ENCODE measurements at places on chromosomes 3 and 15. TPM values are rescaled to one million over a fixed set of nuclear protein-coding genes. Genes with fewer than 3 reads are reported as not detected.

Gene MSL2
- 38.4 TPM for total RNA-seq

Gene UBE3A
- total RNA-seq: 108 TPM

Gene STAC
- total RNA-seq: 3.0 TPM

Gene MAP2K5
- total RNA-seq: 15.0 TPM

Gene NR1I2
- not detected for total RNA-seq

Gene COLQ
- total RNA-seq: 0.61 TPM

Gene GP9
- not detected for total RNA-seq

Gene PLA2G4E
- not detected for total RNA-seq

Gene INKA1
- total RNA-seq: 1.2 TPM

- H3K4me1 ChIP-seq: no peaks in the 10 kb centered on the region
- no peaks in the 10 kb centered on the region for H3K27me3 ChIP-seq
- H3K27ac ChIP-seq: no peak overlapping the region
- no peak overlapping the region for H3K4me3 ChIP-seq
Measured at GRCh38 chr3:113844622-113845222, 6.1 kb downstream of the GRAMD1C start.

GRCh38 chr3:39124876-39125840 lies 17.7 kb downstream of the TTC21A start:
- H3K36me3 ChIP-seq: no peaks in the 10 kb centered on the region
- H3K4me3 ChIP-seq: no peak overlapping the region
- no peaks in the 10 kb centered on the region for H3K27me3 ChIP-seq
- DNase-seq: peak; percentile 61

GRCh38 chr3:25503898-25504301 lies 75.8 kb downstream of the RARB start:
- H3K4me3 ChIP-seq: no peak overlapping the region
- no peaks in the 10 kb centered on the region for H3K36me3 ChIP-seq
- H3K4me1 ChIP-seq: no peaks in the 10 kb centered on the region
- H3K27ac ChIP-seq: no peak overlapping the region

DNA sequence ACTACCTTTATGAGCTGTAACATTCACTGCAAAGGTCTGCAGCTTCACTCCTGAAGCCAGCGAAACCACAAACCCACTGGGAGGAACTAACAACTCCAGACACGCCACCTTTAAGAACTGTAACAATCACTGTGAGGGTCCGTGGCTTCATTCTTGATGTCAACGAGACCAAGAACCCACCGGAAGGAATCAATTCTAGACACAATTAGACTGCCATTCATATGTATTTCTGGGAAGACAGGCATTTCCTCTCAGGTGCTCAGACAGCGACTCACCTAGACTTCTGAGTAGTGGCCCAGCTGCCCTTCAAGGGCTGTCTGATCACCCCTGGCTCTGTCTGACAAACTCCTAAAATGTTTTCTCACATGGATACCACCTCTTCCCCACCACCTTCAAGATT lies 506.8 kb downstream of the PDCD6IP start:
- no peak for DNase-seq
- no peak overlapping the region for H3K27ac ChIP-seq
- H3K27me3 ChIP-seq: peaks cover 2% of the 10 kb centered on the region

GRCh38 chr3:154177406-154177805 lies 56.2 kb downstream of the ARHGEF26 start:
- H3K4me3 ChIP-seq: no peak overlapping the region
- no peaks in the 10 kb centered on the region for H3K36me3 ChIP-seq
- H3K27ac ChIP-seq: no peak overlapping the region
- H3K27me3 ChIP-seq: no peaks in the 10 kb centered on the region

GRCh38 chr3:153925841-153926514 lies 195.2 kb upstream of the ARHGEF26 start:
- H3K4me3 ChIP-seq: no peak overlapping the region
- no peaks in the 10 kb centered on the region for H3K4me1 ChIP-seq
- no peaks in the 10 kb centered on the region for H3K36me3 ChIP-seq
- H3K27me3 ChIP-seq: no peaks in the 10 kb centered on the region
- DNase-seq: no peak

GRCh38 chr15:51255533-51255932 lies 82.9 kb downstream of the CYP19A1 start:
- no peak for DNase-seq
- no peak overlapping the region for H3K27ac ChIP-seq
- H3K36me3 ChIP-seq: no peaks in the 10 kb centered on the region
- no peaks in the 10 kb centered on the region for H3K4me1 ChIP-seq
- no peaks in the 10 kb centered on the region for H3K27me3 ChIP-seq
- H3K4me3 ChIP-seq: no peak overlapping the region

DNA sequence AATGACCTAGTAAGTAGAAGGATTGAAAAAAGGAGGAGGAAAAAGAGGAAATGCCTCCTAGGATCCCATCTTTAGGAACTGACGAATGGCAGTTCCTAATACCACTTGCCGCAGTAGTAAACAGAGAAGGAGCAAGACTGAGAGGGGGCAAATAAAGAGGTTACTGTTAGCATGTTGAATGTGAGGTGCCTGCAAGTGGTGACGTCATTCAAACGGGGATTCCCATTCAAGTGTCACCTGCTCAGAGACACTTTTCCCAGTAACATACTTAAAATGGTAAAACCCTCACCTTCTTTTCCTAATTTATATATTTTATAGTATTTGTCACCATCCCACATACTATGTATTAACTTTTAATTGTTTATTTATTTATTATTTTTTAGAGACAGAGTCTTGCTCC lies 178.9 kb downstream of the IL5RA start:
- no peaks in the 10 kb centered on the region for H3K4me1 ChIP-seq
- H3K4me3 ChIP-seq: no peak overlapping the region
- no peak overlapping the region for H3K27ac ChIP-seq

DNA sequence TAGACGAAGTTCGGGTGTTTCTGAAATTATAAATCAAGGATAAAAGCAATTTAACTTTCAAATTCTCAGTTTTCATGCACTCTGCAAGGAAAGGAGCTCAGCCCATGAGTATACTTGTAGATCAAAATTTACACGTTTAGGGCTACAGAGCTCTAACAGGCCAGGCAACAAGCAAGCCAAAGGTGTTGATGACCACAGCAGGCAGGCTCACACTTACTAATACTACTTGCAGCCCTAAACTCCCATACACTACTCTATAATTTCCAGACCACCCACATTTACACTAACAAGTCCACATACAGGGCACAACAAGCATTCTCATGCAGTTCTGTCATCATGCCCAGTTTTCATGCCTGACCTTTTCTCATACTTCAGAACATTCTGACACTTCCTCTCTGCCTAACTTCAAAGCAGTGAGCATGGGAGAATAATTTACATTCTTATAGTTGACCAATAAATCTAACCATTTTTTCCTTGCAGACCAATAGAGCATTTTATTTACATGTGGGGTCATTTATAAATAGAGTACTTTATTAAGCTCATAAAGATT lies 124.7 kb upstream of the FRMD4B start:
- no peaks in the 10 kb centered on the region for H3K27me3 ChIP-seq
- H3K4me3 ChIP-seq: no peak overlapping the region
- no peak overlapping the region for H3K27ac ChIP-seq
- H3K4me1 ChIP-seq: no peaks in the 10 kb centered on the region
- H3K36me3 ChIP-seq: peaks cover 5% of the 10 kb centered on the region
- DNase-seq: no peak

DNA sequence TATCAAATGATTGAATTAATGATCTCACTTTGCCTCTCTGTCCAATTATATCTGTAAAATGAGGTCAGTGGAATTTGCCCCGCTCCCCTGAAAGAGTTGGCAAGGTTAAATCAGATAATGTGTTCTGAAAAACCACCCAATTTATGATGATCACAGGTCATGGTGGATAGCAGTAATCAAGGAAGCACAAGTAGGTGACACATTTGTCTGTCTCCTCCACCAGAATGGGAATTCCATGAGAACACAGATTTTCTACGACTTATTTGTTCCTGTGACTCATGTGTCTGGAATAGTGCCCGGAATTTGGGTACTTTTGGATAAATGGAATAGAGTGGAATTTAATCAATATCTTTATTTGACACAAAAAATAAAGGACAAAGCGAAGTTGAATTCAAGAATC lies 220.9 kb upstream of the SUCLG2 start:
- no peak overlapping the region for H3K27ac ChIP-seq
- DNase-seq: no peak
- no peaks in the 10 kb centered on the region for H3K4me1 ChIP-seq
- H3K4me3 ChIP-seq: no peak overlapping the region
- H3K36me3 ChIP-seq: no peaks in the 10 kb centered on the region

- H3K27ac ChIP-seq: no peak overlapping the region
- H3K4me1 ChIP-seq: no peaks in the 10 kb centered on the region
- H3K36me3 ChIP-seq: peaks cover 55% of the 10 kb centered on the region
- H3K27me3 ChIP-seq: no peaks in the 10 kb centered on the region
Measured at GRCh38 chr15:74928771-74929198, 9.1 kb downstream of the COX5A start.

DNA sequence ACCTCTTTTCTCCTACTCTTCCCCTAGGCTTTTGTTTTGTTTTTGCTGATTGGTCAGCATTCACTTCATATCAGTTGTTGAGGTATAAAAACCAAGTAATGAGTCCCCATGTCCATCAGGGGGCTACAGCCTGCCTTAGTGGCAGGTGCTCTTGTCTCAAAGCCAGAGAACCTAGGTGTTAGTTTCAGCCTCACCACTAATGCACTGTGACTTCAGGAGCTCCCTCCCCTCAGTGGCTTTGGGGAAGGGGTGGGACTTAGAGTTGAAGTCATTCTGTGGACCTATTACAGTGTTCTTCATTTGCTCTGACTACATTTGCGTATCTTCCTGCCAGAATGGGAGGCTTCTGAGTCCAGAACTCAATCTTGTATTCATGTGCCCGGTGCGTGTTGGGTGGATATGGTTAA lies 41.6 kb downstream of the NR2C2 start:
- no peak overlapping the region for H3K27ac ChIP-seq
- DNase-seq: peak; percentile 70
- peaks cover 3% of the 10 kb centered on the region for H3K4me1 ChIP-seq

- peak; percentile 31 for DNase-seq
- H3K4me3 ChIP-seq: no peak overlapping the region
- H3K27me3 ChIP-seq: no peaks in the 10 kb centered on the region
- H3K27ac ChIP-seq: no peak overlapping the region
Measured at GRCh38 chr15:87032295-87032694, 952.6 kb downstream of the AGBL1 start.

DNA sequence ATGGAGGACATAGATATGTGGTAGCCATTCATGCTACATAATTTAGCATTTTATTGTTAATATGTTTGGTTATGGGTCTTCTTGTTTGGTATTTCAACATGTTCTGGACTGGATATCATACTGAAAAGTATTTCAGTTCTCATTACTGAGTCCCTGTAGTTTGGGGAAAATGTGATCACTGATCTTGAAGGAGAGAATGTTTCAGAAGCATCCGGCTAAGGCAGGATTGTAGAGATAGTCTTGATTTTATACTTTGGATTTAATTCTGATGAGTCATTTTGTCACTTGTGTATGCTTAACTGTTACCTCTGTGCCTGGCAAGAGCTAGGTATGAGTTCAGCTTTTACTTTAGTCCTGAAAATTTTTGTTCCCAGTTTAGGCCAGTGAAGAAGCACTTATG lies 7.1 kb downstream of the CHD2 start:
- H3K36me3 ChIP-seq: peaks cover 51% of the 10 kb centered on the region
- DNase-seq: no peak
- H3K27me3 ChIP-seq: no peaks in the 10 kb centered on the region
- no peak overlapping the region for H3K27ac ChIP-seq

DNA sequence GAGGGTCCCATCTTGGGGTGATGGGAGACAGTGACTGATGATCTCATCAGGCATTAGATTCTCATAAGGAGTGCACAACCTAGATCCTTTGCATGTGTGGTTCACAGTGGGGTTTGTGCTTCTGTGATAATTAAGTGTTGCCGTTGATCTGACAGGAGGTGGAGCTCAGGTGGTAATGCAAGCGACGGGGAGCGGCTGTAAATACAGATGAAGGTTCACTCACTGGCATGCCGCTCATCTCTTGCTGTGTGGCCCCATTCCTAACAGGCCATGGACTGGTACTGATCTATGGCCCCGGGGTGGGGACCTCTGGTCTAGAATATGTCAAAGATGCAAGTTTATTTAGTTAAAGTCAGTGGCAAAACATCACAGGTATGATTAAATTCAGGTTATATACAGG lies 8.7 kb downstream of the MEF2A start:
- H3K4me3 ChIP-seq: no peak overlapping the region
- no peaks in the 10 kb centered on the region for H3K27me3 ChIP-seq
- H3K4me1 ChIP-seq: peaks cover 7% of the 10 kb centered on the region
- no peak overlapping the region for H3K27ac ChIP-seq
- no peak for DNase-seq
- H3K36me3 ChIP-seq: peaks cover 2% of the 10 kb centered on the region

GRCh38 chr3:159821110-159821509 lies 167.5 kb upstream of the IL12A start:
- H3K27ac ChIP-seq: no peak overlapping the region
- no peaks in the 10 kb centered on the region for H3K4me1 ChIP-seq
- H3K27me3 ChIP-seq: no peaks in the 10 kb centered on the region

GRCh38 chr3:15313461-15313860 lies 18.9 kb downstream of the SH3BP5 start:
- H3K4me1 ChIP-seq: peaks cover 7% of the 10 kb centered on the region
- H3K27me3 ChIP-seq: no peaks in the 10 kb centered on the region
- DNase-seq: no peak
- no peaks in the 10 kb centered on the region for H3K36me3 ChIP-seq

GRCh38 chr15:43985976-43986680 lies 159.3 kb downstream of the WDR76 start:
- H3K4me1 ChIP-seq: no peaks in the 10 kb centered on the region
- DNase-seq: no peak
- H3K36me3 ChIP-seq: 0 out of 2 replicates have a peak, but pooled peaks cover 4% of the 10 kb centered on the region
- H3K27ac ChIP-seq: no peak overlapping the region
- no peaks in the 10 kb centered on the region for H3K27me3 ChIP-seq

DNA sequence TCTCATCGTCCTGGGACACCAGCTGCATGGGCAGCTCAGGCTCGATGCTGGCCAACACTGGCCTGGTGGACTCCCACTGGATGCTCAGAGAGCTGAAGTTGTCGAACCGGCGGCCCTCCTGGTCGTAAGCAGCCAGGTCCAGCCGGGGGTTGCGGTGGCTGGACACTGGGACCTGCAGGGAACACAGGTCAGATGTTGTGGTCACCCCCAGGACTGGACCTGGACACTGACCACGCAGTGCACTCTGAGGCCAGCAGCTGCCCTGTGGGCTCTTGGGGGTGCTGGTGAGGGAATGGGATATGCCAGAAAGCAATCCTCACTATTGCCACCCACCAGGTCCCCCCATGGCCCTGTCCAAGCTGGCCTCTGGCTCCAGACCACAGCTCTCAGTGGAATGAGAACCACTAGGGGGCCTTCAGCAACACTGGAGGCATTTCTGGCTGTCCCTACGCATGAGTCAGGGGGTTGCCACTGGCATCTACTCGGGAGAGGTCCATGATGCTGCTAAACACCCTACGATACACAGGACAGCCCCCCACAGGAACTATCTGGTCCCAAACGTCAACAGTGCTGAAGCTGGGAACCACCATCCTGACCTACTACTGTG lies 66.1 kb downstream of the NUP210 start:
- no peaks in the 10 kb centered on the region for H3K27me3 ChIP-seq
- no peak for DNase-seq
- H3K36me3 ChIP-seq: peaks cover 85% of the 10 kb centered on the region

- no peak overlapping the region for H3K27ac ChIP-seq
- no peaks in the 10 kb centered on the region for H3K4me1 ChIP-seq
- no peak overlapping the region for H3K4me3 ChIP-seq
- H3K27me3 ChIP-seq: no peaks in the 10 kb centered on the region
- no peaks in the 10 kb centered on the region for H3K36me3 ChIP-seq
- no peak for DNase-seq
Measured at GRCh38 chr3:194045289-194045688, 90.7 kb upstream of the HES1 start.

- peaks cover 11% of the 10 kb centered on the region for H3K36me3 ChIP-seq
- no peak overlapping the region for H3K4me3 ChIP-seq
- no peaks in the 10 kb centered on the region for H3K27me3 ChIP-seq
- H3K27ac ChIP-seq: peak overlapping the region; percentile 65
Measured at GRCh38 chr3:31968369-31968926, 12.6 kb downstream of the OSBPL10 start.
